ENCODE measurements at places on chromosomes 4 and X.

DNA sequence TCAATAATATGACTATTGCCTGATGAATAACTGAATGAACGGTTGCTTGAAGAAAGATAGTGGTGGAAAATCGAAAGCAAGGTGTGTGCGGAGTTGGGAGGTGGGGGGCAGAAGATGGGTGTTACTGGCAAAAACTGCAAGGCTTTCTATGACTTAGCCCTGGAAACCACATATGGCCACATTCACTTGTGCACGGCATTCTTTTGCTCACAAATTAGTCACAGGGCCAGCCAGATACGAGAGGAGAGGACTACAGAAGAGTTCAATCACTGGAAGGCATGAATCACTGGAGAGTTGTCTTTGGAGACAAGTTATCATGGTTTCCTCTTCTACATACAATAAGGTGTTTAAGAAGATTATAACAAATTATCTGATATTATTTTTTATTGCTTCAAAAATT lies 626.5 kb upstream of the CPEB2 start:
- no peak for DNase-seq

DNA sequence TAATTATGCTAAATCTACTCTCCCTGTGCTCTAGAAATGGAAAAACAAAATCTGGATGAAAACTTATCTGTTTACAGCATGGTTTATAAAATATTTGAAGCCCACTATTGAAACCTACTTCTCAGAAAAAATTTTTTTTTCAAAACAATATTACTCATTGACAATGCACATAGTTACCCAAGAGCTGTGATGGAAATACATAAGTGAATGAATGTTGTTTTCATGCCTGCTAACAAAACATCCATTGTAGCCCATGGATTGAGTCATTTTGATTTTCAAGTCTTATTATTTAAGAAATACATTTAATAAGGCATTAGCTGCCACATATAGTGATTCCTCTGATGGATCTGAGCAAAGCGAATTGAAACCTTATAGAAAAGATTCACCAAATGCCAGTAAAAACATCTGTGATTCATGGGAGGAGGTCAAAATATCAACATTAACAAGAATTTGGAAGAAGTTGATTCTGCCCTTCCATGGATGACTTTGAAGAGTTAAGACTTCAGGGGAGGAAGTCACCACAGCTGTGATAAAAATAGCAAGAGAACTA lies 144.7 kb upstream of the HHIP start:
- no peak for DNase-seq

DNA sequence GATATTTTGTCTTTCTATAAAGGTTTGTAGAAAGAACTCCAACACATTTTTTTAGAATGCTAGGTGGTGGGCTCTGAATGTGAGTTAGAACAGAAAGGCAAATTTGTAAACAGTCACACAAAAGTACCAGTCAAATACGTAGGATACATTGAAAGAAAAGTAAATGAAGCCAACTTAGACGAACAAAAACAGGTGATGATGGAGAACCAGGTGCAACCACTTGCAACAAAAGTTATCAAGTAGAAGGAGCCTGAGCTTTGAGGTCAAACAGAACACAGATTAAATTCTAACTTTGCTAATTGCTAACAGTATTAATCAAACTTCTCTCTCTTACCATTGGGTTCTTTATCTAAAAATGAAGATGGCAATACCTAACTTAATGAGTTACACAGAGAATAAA lies 62.7 kb upstream of the DAPP1 start:
- no peak for DNase-seq

GRCh38 chr4:28723371-28723770 lies 1862.7 kb downstream of the STIM2 start:
- DNase-seq: no peak

Measured in NCI-H1930 (cell line).